ENCODE measurements at places on chromosomes 6 and 20.
A peak's percentile ranks its signal among the peaks of the same experiment; 100 is the strongest.

GRCh38 chr6:18676548-18676947 is 289.4 kb downstream of the RNF144B start:
- no peak for DNase-seq

DNA sequence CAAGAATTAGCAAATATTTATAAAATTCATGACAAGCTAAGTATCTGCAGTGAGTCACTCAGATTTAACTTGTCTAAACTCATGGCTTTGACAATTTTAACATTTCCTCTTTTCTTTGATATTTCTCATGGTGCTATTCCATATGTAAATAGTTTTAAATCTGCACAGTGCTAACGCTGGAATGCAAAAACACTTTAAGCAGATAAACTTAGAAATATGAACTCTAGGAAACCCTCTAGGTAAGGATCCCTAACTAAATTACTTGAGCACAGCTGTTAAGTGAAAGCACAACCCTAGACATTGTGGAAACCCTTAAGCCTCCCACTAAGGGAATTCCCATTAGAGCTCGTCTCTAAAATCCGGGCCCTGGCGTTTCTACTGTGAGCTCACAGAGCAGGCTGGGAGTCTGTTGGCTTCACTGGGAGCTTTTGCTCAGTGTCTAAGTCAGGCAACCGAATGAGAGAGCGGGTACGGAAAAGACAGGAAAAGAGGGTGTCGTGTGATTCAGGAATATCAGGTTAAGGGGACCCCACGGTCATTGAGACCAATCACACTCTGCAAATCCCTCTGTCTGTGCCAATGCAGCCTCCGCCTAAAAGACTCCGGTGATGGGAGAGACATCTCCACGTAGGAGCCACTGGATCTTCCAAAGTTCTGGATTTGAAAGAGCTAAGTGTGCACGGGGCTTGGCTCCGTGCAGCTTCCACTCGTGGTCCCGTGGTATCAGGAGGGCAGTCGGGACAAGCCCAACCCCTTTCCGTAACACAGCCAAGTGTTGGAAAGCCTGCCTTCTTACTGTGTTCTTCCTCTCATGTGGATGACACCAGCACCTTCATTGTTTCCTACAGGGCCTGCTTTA is 112.3 kb upstream of the RPS6KA2 start:
- DNase-seq, result no peak

DNA sequence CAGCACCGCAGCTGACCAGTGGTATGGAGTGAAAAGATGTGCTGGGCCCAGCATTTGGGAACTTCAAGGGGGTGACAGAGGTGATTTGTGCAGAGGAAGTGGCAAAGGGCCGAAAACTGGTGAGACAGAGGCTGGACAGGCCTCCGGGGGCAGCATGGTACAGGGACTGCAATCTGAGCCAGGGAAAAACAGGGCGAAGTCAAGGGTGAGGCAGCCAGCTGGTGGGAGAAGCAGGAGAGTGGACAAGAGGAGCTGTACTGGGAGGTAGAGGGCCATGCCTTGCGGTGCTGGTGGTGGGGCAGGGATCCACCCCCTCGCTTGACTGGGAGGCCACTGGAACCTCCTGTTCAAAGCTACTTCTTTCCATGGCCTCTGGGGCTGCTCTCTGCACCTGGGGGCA is 7.3 kb upstream of the GFRA4 start:
- no peak for DNase-seq

- DNase-seq, result no peak
Observed at GRCh38 chr6:140208286-140208685, 833.8 kb upstream of the CITED2 start.

GRCh38 chr20:31908424-31908823 is 38.0 kb downstream of the TTLL9 start:
- DNase-seq, result no peak

DNA sequence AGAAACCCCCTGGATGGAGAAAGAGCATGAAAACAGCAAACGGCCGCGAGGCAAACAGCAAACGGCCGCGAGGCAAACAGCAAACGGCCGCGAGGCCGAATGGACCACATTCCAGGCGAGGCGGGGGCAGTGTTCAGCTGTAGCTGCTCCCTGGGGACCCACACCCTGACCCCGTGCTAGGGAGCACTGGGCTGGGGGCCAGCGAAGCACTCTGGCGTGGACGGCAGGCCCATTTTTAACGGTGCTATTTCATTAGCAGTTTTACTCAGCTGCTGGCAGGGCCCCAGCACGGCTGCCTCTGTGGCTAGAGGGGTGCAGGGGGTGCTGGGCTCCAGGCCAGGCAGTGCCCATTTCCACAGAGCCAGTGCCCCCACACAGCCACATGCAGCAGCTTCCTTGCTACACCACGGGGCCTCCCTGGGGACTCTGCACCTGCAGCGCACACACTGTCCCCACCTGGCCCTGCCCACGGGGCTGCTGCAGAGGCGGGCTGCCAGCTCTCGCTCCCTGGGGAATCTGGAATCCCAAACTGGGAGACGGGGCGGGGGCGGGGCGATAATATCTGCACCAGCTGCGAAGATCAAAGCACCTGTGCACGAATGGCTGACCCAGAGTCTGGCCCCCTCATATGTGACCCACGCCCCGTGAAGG is 35.6 kb upstream of the SLCO4A1 start:
- DNase-seq, result no peak

GRCh38 chr6:97111243-97111642 is 171.8 kb downstream of the MMS22L start:
- no peak for DNase-seq

DNA sequence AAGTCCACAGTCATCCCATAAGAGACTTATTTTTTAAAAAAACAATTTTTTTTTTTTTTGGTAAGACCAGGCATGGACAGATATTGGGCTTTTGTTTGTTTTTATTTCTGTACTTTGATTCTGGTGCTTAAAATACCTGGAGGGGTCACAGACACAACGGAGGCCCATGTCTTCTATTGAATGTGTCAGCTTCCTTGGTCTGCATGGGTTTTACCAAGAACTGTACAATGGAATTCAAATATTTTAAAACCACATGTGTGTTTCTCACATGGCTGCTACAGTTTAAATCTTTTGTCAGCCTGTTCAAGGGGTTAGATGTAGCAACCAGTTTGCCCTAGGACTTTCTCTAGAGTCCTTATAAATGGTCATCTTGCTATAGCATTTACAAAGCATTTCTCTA is 139.8 kb downstream of the SOX4 start:
- DNase-seq, result no peak

- DNase-seq, result no peak
Observed at GRCh38 chr6:105511639-105512038, 108.8 kb upstream of the PREP start.

GRCh38 chr6:2505624-2506023 is 245.1 kb downstream of the MYLK4 start:
- no peak for DNase-seq

- DNase-seq, result no peak
Observed at GRCh38 chr20:52948491-52948890, 23.7 kb upstream of the TSHZ2 start.

DNA sequence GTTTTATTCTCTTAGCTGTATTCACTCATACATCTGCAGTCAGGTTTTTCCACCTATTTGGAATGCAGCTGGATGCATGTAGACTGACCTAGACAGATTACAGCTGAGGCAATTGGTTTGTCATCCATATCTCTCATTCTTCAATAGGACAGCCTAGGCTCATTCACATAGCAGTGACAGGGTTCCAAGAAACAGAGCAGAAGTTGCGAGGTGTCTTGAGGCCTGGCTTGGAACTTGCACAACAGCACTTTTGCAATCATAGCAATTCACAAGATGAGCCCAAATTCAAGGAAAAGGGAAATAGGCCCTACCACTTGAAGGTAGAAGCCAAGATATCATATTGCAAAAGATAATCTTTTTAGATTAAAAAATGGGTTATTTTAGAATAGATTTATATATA is 508.9 kb upstream of the JAG1 start:
- DNase-seq, result no peak

GRCh38 chr20:19321176-19321575 is 108.7 kb downstream of the SLC24A3 start:
- DNase-seq, result no peak

GRCh38 chr20:14142171-14142570 is 146.9 kb downstream of the MACROD2 start:
- DNase-seq, result peak; percentile 63

GRCh38 chr6:70062010-70062409 is 195.7 kb downstream of the COL19A1 start:
- no peak for DNase-seq

- DNase-seq, result no peak
Observed at GRCh38 chr20:12554426-12554825, 454.3 kb upstream of the SPTLC3 start.

GRCh38 chr6:166423051-166423745 is 40.5 kb upstream of the MPC1 start:
- no peak for DNase-seq

DNA sequence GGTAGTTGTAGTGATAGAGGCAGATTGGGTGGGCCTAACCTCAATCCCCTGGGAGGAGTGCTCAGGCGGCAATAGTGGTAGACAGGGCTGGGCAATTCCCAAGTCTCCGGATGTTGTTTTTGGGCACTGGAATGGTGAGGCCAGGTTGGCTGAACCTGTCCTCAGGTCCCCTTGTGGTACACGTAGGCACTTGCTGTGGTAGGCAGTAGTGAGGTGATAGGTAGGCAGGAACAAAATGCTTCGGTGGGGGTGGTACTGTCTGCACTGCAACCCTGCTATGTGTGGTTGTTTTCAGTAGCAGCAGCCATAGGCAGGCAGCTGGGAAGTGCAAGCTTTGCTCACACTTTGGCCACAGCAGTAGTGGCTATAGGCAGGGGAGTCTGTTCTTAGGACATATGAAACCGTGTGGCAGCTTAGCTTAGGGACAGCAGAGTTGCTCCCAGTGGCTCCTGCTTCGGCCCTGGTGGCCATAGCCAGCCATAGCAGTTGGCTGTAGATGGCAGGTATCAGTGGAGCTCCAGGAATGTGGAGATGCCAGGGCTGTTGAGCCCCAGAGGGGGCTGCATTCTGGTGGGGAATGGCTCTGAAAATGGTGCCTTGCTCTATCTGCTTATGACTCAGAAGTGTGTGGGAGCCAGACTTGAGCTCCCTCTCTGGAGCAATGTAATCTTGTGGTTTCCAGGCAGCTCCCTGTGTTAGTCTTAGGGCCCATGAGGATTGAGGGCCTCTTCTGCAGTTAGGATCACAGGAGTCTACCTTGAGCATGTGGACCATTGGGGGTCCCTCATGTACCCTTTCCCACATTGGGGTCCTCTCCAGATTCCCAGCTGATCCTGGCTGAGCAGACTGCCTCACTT is 241.8 kb upstream of the BMP2 start:
- DNase-seq, result no peak
